ENCODE measurements at places on chromosomes 2 and 18.

DNA sequence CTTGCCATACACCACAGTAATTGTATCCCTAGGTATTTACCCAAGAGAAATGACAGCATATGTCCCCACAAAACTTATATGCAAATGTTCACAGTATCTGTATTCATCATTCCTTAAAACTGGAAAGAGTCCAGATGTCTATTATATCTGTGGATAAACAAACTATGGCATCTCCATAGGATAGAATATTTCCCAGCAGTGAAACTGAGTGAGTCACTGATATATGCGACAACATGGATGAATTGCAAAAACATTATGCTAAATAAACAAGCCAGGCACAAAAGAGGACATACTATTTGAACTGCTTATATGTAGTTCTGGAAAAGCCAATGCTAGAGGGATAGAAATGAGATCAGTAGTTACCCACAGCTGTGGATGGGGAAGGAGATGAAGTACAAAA lies 359.4 kb upstream of the DSEL start:
- no peak for DNase-seq

DNA sequence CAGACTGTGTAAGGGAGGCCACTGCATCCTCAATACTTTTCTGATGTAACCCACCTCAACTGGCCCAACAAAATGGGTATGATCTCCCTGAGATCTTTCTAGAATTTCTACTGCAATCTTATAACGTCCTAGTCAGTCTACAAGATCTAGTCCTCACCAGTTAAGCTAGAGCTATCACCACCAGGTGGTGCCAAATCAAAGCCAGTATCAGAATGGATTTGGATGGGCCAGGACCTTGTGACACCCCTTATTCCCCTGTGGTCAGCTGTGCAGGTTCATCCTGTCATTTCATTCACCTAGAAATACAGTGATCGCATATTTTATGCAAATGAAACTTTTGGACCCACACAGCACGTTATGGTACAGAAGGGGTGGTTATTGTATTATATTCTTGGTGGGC lies 90.3 kb downstream of the OLA1 start:
- peak; percentile 35 for DNase-seq

- DNase-seq, result no peak
Measured at GRCh38 chr18:58955738-58956137, 91.1 kb downstream of the ZNF532 start.

GRCh38 chr2:235981631-235982030 lies 186.6 kb downstream of the GBX2 start:
- DNase-seq, result no peak
